NCI-H510A (cell line): ENCODE measurements at places on chromosomes 2 and 18.

- DNase-seq: no peak
Observed at GRCh38 chr2:24886691-24887304, 33.2 kb downstream of the ADCY3 start.

- DNase-seq: no peak
Observed at GRCh38 chr2:142259356-142259755, 128.5 kb upstream of the LRP1B start.

DNA sequence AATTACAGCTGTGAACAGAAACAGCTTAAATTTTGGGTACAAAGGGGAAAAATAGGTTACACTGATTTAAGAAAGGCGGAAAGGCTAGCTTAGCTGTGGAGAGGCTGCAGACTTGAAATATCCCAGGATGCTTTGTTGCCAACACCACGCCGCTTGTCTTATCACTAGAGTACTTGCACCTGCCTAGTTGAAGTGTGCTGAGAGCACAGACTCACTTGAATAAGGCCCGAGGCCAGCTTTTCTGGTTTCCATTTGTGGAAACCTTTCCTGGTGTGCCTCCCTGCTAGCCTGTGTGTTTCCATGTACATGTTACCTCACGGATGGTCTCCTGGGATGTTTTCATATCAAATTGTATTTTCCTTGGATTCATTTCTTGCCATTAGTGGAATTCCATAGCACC lies 3.2 kb downstream of the CABLES1 start:
- DNase-seq: peak; percentile 83

DNA sequence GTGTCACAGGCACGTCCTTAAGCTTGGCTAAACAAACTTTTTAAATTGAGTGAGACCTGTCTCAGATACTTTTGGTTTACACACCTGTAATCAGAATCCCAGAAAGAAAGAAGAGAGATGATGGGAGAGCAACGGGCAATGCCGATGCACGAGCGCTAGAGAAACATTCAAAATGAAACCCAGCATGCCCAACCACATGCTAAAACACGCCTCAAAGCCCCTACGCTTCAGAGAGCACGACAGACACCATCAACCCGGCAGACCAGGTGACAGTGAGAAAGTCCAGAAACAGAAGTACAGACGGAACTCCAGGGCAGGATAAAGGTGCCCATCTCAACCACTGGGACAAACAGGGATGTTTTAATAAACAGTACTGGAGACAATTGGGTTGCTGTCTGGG lies 85.5 kb downstream of the HDAC4 start:
- no peak for DNase-seq

- DNase-seq: no peak
Observed at GRCh38 chr18:48575301-48575657, 36.4 kb downstream of the CTIF start.

GRCh38 chr2:187250137-187250536 lies 197.9 kb downstream of the CALCRL start:
- no peak for DNase-seq

GRCh38 chr18:75141166-75141565 lies 67.8 kb downstream of the PTGR3 start:
- DNase-seq: no peak

DNA sequence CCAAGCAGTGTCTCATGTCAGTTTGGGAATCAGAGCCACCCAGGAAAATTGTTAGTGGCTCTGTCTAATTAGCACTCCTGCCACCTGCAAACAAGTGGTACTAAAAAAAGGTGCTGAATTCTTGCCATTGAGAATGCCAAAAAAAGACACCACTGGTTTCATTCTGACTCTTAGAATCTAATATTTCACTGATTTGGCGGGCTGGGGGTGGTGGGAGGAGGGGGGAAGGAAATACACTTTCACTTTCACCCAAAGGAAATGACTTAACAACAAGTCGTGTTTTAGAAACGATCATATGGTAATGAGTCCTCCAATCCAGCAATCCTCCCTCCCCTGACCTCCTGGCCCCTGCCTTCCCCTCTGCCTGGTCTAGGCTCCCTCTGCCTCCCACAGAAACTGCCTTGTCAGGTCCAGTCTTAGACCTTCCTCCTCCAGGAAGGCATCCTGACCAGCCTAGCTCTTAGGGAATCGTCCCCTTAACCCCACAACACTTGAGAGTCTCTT lies 4.4 kb upstream of the KLHL29 start:
- no peak for DNase-seq

DNA sequence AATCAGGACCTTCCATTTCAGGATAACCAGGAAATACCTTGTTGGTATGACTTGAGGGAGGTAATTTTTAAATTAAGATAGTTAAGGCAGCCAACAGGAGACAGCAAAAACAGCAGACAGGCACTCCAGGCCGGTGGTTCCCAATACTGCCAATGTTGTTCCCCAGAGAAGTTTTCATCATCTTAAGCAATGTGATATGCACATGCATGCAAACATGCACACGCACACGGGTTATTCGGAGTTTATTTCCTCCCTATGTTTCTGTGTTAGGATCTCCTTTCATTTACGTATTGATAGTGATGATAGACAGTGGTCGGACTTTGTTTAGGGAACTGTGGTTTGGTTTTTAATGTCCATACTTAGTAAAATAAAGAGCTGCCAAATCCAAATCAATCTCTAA lies 55.3 kb downstream of the STEAP3 start:
- no peak for DNase-seq

GRCh38 chr2:168816369-168816768 lies 13.9 kb downstream of the NOSTRIN start:
- no peak for DNase-seq

GRCh38 chr2:131349021-131349420 lies 14.9 kb downstream of the RAB6D start:
- no peak for DNase-seq

GRCh38 chr18:906416-907114 lies 1.9 kb downstream of the ADCYAP1 start:
- DNase-seq: peak; percentile 36

DNA sequence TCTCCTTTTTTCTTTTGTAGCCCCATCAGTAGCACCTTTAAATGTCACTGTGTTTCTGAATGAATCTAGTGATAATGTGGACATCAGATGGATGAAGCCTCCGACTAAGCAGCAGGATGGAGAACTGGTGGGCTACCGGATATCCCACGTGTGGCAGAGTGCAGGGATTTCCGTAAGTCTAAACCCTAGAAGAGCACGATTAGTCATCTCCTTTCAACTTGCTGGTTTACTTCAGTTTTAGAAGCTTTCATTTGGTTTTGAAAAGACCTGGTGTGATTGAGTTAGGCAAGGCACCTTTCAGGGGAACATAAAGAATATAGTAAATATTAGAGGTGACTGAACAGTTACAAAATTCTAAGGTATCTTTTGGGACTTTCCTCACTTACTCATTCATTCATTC lies 72.2 kb upstream of the TMEM87B start:
- no peak for DNase-seq

DNA sequence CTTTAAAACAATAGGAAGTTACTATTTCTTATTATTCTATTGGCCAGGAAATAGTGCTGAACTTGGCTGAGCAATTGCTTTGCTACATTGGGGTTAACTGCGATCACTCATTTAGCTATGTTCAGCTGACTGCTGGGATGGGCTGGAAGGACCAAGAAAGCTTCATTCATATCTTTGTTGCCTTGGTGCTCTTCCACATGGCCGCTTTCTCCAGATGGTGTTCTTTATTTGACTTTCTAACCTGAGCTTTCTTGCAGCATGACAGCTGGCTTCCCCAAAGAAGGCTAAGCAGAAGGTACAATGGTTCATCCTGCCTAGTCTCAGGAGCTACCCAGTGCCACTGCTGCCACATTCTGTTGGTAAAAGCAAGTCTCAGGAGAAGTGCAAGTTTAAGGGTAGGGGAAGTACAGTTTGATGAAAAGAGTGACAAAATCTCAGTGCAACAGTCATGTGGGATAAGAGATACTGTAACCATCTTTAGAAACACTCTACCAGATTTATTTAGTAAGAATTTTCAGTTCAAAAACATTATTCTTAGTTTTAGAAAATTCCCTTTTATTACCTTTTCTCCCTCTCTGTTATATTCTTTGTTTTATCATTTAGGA lies 180.6 kb upstream of the RBMS1 start:
- DNase-seq: no peak

DNA sequence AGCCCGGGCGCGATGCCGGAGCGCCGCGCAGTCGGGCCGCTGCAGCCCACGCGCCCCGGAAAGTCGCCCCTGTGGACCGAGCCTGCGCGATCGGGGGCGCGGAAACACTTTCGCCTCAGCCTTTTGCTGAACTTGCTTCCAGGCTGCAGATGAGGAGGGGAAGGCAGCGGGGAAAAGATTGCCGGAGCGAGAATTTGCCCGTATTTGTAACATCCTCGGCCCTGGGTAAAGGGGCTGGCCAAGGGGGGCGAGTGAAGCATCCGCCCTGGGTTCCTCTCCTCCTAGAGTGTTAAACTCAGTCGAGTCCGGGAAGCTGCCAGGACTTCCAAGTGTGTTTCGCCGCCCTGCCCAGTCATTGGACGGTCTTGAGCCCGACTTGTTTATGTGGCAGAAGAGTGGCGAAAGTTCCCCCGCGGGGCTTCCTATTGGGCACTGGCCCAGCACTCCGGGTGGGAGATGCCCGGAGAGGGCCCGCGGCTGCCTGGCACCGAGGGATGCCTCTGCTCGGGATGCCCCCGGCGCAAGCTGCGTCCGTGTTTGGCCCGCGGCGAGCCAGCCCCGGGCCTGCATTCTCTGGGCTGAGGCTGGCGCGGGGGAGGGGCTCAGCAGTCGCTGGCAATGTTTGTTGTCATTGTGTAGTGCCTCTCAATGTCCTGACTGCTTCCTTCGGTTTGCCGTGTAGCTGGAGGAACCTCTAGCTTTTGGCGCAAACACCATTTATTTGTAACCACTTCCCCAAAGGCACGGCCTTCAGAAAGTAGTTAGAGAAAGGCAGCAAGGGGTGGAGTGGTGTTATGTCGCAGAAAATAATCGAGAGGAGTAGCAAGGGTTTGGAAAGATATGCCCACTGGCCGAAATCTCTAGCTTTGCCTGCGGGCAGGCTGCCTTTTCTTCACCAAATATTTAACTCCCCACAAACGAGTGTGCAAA lies 1.1 kb downstream of the CYBRD1 start:
- peak; percentile 47 for DNase-seq

DNA sequence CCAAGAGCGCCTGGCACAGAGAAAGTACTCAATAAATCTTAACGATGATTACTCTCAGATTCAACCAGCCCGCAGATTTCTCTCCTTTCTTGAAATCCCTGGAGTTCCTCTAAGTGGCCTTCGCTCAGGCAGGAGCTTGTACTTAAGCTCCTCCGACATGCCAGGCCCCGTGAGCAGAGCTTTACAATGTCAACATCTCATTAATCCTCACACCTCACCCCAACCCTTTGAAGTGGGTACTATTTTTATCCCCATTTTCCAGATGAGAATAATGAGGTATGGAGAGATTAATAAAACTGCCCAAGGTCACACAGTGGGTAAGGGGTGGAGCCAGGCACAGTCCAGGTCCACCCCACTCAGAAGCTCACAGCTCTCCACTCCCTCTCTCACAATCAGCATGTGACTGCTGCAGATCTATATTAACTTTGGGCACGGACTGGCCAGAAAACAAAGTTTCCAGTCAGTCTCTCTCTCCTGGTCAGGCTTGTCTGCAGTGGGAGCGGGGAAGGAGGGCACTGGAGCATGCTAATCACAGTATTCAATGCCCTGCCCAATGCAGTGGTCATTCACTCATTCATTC lies 18.0 kb downstream of the DNMT3A start:
- DNase-seq: no peak

DNA sequence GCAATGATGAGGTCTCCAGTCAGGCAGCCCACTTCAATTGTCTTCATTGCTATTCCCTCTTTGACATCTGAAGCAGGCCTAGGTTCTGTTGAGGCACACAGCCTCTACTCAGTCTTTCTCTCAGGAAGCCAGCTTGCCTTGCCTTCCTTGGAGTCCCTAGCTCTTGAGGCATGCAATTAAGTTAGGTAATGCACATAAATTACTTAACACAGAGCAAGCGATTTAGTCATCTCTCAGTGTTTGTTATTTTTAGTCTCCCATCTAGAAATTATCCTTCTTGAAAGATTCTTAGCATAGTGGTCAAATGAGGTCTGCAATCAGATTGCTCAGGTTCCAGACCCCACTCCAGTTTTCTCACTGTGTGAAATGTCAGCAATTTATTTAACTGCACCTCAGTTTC lies 32.0 kb downstream of the SULT1C4 start:
- no peak for DNase-seq

DNA sequence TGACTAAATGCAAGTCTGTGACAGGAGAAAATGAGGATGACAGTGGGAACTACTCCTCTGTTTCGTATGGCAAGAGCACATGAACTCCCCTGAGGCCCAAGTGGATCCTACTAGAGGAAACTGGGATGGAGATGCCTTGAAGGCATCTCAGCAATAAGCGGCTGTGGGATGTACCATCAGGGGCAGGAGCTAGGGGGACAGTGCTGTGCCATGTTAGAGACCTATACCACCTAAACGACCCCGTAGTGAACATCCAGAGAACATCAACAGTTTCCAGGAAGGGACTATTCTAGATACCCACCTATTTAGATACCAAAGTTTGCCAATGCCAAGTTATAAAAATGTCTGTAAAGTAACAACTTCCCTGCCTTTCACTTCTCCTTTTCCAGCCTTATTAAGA lies 860.8 kb upstream of the ACVR2A start:
- no peak for DNase-seq
